ENCODE measurements at places on chromosomes 7 and 10.

GRCh38 chr10:102919246-102919959 is 1.3 kb downstream of the CNNM2 start:
- DNase-seq, result peak; percentile 22

DNA sequence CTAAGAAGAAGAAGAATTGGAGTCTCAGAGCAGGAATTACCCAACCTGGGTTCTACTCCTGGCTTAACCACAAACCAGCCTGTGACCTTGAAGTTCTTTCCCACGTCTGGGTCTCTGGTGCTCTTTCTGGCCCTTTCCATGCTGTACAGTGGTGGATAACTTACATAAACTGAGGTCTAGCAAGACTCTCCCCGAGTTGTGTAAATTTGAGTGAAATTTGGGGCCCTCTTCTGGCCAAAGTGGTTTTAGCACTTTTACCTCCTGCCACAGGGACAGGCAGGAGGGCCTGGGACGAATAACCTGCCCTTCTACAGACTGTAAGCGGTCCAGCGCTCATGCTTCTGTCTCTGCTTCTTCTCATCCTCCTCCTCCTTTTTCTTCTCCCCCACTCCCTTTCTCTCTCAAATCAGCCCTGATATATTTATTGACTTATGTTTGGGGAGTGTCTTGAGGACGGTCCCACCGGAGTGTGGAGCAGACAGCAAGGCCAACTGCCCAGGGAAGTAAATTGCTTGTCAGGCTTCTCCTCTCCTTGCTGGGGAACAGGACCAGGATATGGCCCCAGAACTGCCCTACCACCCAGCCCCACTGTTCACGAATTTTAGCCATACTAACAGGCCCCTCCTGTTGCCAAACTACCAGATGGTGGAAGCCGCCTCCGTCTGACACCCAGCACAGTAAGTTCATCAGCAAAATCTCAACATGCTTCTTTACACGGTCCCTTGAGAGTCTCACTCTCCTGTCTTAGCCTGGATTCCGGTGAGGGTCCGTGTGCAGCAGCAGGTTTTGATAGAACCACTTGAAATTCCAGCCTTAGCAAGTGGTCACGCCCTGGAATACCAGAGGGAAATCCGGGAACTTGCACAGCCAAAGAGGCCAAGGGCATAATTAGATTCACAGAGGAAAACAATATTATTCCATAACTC is 4.0 kb upstream of the SH3PXD2A start:
- DNase-seq, result peak; percentile 75

GRCh38 chr10:132925071-132925561 is 17.3 kb downstream of the CFAP46 start:
- no peak for DNase-seq

DNA sequence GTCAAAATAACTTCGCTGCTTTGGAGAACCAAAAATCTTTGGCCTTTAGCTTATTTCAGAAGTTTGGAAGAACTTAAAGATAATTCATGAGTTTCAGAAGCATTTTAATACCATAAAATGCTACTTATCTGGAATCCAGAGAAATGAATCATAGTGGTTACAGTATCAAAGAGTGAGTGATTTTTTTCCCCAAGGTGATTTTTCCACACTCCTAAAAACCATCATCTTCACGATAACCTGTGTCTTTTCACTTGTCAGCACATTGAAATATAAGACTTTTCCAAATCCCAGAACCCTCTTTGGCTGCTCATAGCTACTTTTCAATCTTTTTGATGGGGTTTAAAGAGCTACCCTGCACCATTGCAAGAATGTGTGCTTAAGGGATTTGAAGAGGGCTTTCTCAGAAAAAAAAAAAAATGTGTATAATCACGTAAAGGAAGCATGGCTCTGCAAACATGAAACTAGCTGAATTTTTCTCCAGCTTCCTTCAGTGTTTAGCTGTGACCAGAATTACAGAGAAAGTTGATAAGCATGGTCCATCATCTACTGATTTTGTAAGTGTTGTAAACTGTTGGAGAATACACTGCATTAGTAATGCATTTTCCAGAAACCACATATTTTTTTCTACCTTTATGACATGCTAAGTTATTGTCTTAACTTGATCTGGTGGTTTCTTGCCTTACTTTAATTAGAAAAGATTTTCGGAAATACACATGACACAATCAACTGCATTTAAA is 134.9 kb downstream of the BICC1 start:
- peak; percentile 40 for DNase-seq

DNA sequence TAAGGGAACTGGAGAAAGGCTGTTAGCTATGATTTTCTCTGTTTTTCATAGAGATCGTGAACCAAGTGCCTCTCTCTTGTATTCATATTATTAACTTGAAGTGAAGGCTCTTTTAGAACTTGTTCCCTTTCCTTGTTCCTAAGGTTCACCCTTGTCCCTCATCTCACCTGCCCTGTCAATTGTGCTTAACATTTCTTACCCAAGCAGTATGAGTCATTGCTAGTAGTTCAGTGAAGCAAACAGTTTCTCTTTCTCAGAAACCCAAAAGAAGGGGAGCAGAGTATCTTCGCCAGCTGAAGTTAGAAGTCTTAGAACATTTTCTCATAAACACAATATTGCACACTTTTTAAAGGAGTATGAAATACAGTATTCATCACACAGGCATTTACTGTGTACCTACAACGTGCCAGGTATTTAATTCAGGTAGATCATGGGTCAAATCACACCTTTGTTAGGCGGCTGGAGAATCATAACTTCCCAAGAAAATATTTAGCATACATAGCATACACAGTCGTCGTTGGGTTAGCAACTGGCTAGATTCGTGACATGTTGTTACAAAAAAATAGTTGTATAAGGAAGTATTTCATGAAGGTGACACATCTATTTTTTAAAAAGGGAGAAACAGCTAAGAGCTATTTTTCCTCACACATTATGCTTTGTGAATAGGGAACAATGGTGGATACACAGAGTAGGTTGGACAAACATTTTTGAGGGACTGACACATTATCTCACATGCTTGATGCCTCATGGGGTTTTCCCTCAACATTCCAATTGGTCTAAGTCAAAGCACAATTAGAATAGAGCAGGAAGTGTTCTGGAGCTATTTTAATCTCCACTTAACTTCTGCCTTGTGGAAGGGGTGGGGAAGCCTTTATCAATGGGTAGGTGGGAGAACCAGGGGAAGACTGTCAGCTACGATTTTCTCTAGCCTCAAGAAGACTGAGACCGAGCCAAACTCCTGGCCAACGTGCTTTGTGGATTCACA is 13.2 kb downstream of the HDAC9 start:
- peak; percentile 94 for DNase-seq

GRCh38 chr10:3874990-3875841 is 90.2 kb upstream of the KLF6 start:
- DNase-seq, result no peak

GRCh38 chr10:122786269-122786668 is 59.4 kb downstream of the CUZD1 start:
- DNase-seq, result peak; percentile 12

DNA sequence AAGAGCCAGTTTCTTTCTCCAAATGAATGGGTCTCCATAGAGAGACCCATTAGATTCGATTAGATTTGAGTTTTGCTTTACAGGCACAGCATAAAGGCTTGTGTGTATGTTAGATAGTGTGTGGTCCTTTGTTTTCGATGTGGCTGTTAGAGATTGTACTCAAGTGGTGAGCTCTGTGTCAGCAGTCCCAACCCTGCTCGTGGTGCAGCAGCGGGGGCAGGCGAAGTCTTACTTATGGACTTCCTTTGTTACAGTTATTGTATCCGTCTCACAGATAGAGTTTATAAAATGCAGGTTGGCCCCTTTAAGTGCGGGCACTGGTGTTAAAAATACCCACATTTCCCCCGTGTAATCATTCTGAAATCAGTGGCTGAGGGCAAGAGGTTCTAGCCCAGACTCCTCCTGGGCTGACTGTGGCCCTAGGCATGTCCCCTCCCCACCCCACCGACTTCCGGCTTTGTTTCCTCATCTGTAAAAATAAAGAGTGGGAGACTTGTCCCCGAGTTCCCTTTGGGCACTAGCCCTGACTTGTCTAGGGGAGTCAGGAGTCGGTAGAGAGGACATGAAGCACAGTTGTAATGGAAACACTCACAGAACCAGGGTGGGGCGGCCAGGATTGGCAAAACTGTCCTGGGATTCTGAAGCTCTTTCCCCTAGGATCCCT is 28.6 kb downstream of the MTURN start:
- no peak for DNase-seq

DNA sequence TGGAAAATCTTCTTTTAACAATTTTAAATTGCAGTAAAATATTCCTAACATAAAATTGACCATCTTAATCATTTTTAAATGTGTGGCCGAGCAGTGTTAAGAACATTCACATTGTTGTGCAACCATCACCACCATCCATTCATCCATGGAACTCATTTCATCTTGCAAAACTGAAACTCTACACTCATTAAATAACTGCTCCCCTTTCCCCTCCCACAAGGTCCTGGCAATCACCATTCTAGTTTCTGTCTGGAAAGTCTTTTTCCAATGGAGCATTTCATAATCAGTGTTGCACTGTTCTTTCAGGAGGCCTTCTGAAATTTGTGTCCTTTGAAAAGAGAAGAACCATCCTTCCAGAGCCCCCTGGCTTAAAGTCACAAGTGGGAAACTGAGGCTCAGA is 233.1 kb downstream of the PLXNA4 start:
- peak; percentile 30 for DNase-seq

- DNase-seq, result no peak
Observed at GRCh38 chr7:130494431-130494858, 2.6 kb downstream of the MEST start.

GRCh38 chr10:58219875-58220274 is 47.8 kb downstream of the IPMK start:
- no peak for DNase-seq

DNA sequence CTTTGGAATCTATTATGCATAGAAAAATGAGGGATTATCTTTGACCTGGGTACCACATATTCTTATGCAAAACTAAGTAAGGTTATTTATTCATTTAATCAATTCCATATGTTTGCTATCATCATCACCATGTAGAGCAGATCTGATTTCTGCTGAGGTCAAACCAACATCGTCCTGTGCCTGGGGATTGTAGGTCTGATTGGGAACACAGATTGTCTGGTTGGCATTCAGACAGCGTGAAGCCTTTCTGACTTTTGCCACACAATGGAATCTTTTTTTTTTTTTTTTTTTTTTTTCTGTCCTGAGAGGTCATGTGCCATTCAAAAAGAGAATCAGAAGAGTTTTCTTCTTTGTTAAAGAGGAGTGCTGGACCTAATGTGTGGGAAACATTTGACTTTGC is 142.9 kb downstream of the RAB11FIP2 start:
- DNase-seq, result peak; percentile 6

GRCh38 chr10:73732931-73733623 is 11.1 kb upstream of the SEC24C start:
- no peak for DNase-seq

- DNase-seq, result no peak
Observed at GRCh38 chr7:6536262-6537260, 14.7 kb downstream of the GRID2IP start.

DNA sequence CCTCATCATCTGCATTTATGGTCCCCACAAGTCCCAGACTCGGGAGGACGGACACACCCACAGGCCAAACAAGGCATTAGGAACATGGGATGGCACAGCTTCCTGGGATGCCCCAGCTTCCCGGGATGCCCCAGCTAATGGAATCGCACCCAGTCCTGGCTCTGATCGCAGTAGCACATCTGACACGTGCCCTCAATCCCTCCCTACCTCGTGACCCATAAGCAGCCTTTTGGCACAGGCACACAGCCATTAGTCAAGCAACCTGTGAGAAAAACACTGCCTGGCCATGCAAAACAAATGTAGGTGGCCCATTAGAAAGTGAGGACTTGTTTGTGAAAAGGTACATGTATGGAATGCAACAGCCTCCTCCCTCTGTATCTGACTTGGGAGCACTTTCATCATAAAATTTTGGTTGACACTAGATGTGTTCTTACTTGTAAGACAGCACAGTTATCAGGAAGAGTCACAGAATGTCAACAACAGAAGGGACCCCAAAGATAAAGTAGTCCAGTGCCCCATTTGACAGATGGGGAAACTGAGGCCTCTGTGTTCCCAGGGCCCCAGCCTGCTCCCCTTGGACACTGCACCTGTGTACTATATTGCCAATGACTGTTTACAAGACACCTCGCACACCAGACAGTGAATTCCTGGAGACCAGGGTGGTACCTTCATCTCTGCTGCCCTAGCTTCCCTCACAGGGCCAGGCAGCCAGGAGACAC is 34.4 kb downstream of the DLG5 start:
- no peak for DNase-seq

GRCh38 chr10:132613566-132614348 is 76.2 kb downstream of the INPP5A start:
- no peak for DNase-seq

DNA sequence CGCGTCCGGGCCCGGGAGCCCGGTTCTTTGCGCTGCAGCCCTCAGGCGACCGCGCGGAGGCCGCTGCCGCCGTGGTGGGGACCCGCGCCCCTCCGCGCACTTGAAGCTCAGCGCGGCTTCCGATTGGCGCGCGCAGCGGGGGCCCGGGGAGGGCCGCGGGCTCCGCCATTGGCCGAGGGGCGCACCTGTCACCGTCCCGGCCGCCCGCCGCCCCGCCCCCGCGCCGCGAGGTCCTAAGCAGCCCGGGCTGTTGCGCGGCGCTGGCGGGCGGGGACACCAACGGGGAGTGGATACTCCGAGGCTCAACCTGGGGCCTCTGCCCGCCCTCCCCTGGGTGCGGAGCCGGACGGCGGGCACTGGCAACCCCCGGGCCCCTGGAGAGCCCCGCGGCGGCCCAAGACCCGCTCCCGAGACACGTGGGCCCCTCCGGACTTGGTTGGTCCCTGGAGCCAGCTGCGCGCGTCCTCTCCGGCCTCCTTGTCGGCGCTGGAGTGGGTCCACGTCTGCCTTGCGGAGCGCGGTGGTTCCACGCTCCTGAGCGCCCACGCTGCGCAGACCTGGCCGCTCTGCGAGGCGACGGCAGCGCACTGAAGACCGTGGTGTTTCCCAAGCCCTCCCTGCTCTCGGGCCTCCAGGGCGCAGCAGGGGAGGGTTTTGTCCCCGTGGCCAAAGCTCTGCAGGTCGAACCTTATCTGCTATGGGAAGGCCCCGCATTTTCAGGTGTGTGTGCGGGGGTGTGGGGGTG is at the start of gene MNX1:
Gene MNX1 (minus strand): TSS at position 76 of the 745 bp plus-strand sequence. CDS start 313 bp downstream, outside the sequence.
- DNase-seq, result no peak

DNA sequence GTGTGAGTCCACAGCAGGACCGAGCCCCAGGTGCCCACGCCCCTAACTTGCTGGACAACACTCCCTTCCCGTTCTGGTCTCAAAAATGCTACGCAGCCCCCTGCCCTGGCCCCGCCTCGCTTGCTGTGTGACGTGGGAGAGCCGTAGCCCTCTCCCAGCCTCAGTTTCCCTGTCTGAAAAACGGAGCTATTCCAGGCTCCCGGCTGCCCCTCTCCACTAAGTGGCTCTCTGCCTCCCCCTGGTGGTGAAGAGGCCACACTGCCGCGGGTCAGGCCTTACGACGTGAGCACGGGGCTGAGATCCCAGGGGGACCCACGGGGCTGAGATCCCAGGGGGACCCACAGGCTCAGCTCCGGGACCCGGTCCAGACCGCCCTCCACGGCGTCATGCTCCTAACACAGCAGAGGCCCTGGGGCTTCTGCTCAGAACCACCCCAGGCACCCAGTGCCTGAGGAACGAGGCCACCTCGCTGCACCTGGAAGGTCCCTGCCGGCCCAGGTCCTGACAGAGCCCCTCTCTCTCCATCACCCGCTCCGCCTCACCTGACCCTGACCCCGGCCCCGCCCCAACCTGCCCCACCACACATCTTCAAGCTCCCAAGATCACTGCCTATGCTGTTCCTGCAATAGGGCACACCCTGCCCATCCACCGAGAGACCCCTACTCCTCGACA is 26.7 kb downstream of the MICALL2 start:
- peak; percentile 47 for DNase-seq

All from fibroblast of mammary gland (primary cell).